Large intestine (tissue), 12 donors: ENCODE measurements at places on chromosomes 11 and 22.

DNA sequence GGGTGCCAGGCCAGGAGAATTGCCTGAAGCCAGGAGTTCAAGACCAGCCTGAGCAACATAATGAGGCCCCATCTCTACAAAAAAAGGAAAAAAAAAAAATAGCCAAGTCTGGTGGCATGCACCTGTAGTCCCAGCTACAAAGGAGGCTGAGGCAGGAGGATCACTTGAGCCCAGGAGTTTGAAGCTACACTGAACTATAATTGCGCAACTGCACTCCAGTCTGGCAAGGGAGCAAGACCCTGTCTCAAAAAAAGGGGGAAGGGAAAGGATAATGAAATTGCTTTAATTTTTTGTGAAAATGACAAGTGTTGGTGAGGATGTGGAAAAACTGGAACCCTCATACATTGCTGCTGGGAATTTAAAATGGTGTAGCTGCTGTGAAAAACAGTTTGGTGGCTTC lies 19.2 kb downstream of the STK33 start:
- DNase-seq: no peak

DNA sequence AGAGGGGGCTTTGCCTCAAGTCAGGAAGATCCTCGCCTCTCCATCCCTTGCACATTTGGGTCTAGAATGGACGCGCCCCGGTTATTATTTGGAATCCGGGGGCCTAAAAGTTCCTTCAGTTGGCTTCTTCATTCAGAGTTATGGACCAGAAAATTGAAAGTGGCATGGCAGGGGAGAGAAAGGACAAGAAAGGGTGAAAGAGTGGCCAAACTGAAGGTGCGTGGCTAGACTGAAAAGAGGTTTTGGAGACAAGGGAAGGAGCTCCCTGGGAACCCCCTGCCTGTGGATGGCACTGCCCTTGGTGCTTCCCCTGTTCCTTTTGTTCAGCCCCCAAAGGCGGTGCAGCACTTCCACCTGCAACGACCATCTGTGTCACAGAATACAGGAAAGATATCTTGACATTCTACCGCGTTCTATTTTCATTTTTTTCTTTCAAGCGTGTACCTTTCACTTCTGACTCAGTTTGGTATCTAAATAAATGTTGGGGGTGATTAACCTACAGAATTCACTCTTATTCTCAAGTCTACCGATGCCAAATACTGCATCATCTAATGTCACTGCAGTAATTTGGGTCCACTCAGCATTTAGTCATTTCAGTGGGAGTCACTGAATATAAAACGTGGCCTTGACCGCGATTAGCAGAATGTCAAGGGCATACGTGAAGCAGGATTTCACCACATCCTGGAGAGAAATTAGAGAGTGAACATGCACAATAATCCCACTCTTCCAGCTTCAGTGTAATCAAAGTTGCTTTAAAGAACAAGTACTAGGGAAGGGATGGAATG lies 88.1 kb upstream of the ARHGAP32 start:
- DNase-seq: peak; percentile 21

GRCh38 chr11:26201411-26201810 lies 130.5 kb upstream of the ANO3 start:
- no peak for DNase-seq

DNA sequence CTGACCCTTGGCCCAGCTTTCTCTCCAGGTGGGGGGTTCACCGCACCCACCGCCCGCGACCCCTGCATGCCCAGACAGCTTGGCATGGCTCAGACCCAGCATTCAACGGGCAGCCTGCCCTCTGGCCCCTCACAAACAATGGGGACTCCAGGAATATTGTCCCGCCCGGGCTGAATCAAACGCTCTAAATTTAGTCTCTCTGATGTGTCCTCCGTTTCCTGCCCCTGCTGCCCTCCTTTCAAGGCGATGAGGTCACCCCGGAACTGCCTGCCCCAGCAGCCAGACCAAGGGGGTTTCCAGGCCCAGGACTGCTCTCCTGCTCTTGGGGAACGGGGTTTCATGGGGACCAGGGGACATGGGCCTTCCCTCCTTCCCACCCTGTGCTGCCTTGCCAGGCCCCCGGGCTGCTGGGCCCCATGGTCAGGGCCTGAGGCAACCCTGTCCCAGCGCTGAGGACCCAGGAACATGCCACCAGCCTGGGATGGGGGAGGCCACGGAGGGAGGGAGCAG lies 10.1 kb upstream of the PDGFB start:
- no peak for DNase-seq

GRCh38 chr11:27281740-27282590 lies 81.0 kb downstream of the CCDC34 start:
- no peak for DNase-seq

GRCh38 chr11:67269401-67270255 lies 3.4 kb downstream of the GRK2 start:
- DNase-seq: no peak

DNA sequence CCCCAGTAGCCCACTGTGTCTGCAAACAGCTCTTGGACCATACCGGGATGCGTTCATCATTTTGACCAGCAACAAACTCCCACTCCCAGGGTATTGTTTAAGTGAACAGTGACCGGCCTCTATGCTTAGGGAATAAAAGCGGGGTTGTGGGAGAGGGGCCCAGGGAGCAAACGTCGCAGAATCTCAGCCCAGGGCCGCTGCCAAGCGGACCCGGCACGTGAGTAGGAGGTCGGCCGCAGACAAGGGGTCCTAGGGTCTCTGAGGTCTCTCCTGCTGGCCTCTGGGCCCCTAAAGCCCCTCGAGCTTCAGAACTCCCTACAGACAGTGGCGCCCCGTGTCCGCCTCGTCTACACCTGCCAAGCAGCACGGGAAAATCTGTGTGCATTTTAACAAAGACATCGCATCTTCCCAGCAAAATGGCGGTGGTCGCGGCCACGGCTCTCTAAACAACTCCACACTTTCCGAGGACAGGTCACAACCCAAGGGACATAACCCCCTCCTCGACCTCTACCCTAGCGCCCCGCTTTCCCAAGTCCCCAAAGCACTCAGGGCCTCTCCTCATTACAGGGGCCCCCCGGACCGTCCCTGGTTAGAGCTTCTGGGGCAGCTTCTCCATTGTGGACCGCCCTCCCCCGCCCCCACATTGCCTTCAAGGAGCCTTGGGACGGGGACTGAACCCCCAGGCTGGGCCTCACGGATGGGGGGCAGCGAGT lies 3.9 kb upstream of the GCAT start:
- DNase-seq: peak; percentile 48

GRCh38 chr11:12195768-12196167 lies 85.4 kb downstream of the MICAL2 start:
- DNase-seq: no peak

GRCh38 chr11:71140206-71140919 lies 112.0 kb downstream of the SHANK2 start:
- no peak for DNase-seq

DNA sequence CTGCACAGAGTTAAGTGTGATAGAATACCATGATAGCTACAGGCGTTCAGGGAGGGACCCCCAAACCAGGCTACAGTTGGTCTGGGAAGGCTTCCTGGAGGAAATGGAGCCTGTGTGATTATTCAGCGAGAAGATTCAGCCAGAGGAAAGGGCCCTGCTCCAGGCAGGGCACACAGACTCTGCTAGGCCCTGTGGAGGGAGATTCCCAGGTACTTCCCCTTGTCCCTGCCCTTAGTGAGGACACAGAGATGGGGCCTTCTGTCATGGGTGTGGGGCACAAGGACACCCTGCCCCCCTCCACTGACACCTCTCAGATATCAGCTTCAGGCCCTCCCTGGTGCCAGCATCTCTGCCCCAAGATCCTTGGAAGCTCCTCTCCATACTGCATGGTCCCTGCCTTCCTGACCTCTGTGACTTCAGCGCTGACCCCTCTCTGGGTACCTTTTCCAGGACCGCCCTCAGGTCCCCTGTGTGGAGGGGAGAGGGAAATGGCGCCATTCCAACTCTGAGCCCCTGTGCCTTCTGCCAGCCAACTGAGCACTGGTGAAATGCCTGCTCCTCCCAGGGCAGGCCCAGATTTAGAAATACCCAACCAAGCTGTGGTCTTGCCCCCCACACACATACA lies 12.6 kb upstream of the POU2F3 start:
- DNase-seq: no peak

GRCh38 chr11:15826826-15827225 lies 529.5 kb downstream of the SOX6 start:
- no peak for DNase-seq

- DNase-seq: no peak
Measured at GRCh38 chr22:45689211-45689610, 17.6 kb downstream of the ATXN10 start.

GRCh38 chr22:44192098-44192815 lies 11.5 kb downstream of the PARVG start:
- no peak for DNase-seq

DNA sequence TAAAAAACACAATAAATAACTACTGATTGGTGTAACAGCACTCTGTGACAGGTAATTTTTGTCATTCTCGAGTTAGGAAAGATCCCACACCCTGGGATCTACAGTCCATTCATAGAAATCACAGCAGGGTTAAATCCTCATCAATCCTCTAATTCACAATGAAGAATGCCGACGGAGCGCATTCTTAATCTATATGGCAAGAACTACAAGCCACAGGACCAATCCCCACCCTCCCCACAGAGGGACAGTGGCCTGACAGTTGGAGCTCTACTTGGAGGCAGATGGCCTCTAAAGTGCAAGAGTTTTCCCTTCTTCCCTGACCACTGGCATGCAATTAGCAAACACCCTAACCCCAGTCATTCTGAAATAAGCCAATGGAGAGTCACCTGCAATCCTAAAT lies 34.2 kb downstream of the TCF20 start:
- DNase-seq: no peak

GRCh38 chr22:37449331-37450001 lies 22.2 kb upstream of the ELFN2 start:
- no peak for DNase-seq

DNA sequence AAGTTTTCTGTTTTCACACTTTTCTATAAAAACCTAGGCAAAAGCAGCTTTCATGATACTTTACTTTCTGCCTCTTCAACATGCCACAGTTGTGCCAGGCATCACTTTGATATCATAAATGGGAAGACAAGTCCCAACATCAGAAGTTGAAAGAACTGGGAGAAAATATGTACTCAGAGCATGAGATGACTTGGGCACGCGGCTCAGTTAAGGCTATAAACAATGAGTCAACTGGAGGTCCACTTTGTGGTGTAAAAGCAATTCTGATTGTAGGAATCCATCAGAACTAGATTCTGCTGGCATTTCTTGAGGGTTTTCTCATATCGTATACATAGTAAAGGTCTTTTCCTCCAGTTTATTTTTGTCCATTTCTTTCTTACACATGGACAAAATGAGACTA lies 109.7 kb upstream of the USP47 start:
- no peak for DNase-seq

DNA sequence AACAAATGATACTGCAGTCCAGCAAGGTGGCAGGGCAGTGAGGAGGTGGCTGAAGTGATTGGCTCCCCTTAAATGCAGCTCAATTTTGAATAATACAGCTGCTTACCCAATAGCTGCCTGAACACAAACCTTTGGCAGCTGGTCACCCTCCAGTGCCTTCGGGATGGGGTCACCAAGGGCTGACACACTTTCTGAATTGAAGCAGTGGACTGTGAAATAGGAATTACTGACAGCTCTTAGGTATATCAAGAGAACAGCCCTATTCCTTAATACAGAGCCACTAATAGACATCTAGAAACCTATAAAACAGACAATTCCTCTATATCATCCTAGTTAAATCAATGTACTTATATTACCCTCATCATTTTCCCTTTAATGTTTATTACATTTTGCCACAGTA lies 474.2 kb upstream of the KIRREL3 start:
- no peak for DNase-seq

- no peak for DNase-seq
Measured at GRCh38 chr11:12200279-12200990, 90.0 kb downstream of the MICAL2 start.

GRCh38 chr11:128086794-128087193 lies 500.6 kb downstream of the ETS1 start:
- no peak for DNase-seq

GRCh38 chr11:86156397-86156955 lies 87.6 kb upstream of the PICALM start:
- DNase-seq: no peak

DNA sequence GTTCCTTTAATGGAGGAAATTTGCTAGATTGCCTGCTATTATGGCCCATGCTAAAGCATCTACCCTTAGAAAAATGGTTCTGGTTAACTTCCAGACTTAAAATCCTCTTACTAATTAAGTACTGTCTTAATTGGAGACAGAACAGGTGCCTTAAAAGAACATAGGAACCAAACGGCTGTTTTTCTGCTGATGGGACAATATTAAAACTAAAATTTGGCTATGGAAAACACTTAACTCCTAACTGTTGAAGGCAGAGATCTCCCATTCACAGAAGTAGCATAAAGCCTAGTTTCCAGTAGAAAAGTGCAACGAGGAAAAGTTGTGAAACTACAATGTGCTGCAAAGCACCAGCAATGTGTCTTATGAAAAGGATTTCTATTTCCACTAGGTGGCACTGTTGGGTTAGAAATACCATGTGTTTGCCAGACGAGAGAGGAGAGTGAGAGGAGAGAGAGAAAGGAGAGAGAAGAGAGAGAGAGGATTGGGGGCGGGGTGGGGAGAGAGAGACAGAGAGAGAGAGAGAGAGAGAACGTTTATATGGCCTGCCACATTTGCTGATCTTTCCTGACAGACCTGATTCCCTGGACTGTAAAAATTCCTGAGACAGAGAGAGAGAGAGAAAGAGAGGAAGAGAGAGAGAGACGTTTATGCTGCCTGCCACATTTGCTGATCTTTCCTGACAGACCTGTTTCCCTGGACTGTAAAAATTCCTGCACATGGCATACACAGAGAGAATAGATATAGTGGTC lies 51.5 kb downstream of the FAM181B start:
- peak; percentile 48 for DNase-seq

DNA sequence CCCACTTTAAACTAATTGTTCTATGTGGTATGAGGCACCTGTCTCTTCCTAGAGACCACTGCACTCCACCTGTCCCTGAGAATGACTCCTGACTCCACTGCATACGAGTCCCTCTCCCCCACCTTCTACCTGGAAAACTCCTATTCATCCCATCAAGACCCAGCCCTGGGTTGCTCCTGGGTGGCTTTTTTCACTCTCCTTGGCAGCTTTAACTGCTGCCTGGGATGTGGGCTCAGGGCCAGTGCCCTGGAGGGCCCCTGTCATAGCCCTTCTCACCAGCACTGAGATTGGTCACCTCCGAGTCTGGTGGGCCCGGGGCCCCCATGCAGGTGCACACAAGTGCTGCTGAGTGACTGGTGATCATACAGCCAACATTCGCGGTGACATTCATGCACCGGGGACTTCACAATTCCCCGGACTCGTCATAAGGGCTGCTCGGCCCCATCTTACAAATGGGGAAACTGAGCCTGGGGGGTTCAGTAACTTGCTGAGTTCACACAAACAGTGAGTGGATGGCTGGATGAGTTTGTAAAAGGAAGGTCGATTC lies 25.9 kb upstream of the TOLLIP start:
- DNase-seq: no peak

- DNase-seq: peak; percentile 85
Measured at GRCh38 chr11:123238297-123238696, 43.2 kb upstream of the CLMP start.

- DNase-seq: no peak
Measured at GRCh38 chr22:24926849-24927579, 19.5 kb downstream of the LHFPL7 start.

DNA sequence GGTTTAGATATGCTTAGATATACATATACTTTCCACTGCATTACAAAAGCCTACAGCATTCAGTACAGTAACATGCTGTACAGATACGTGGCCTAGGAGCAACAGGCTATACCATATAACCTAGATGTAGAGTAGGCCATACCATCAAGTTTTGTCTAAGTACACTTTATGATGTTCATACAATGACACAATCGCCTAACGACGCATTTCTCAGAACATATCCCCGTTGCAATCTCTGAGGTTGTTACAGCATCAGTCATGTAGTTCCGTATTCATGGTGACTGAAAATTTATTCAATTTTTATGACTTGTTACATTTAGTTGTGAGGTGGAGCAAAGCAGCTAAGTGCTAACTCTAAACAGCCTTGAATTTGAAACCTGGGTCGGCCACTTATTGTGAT lies 6.7 kb downstream of the ZBTB44 start:
- no peak for DNase-seq
